Dermis microvascular lymphatic vessel endothelial cell (primary cell): ENCODE measurements at places on chromosomes 4 and X. TPM values are rescaled to one million over a fixed set of nuclear protein-coding genes. Genes with fewer than 3 reads are reported as not detected.
A peak's percentile ranks its signal among the peaks of the same experiment; 100 is the strongest.

PFKFB1 gene
- total RNA-seq = 0.13 TPM in 2 replicates

AMTN gene
- total RNA-seq = not detected in 2 replicates

TRAPPC11 gene
- total RNA-seq = 24.0 and 26.6 TPM in 2 replicates

TMPRSS11A gene
- total RNA-seq = not detected in 2 replicates

LRIT3 gene
- under 0.01 TPM in 2 replicates for total RNA-seq

MAGEE1 gene
- total RNA-seq = 0.64 and 1.0 TPM in 2 replicates

- no peak for DNase-seq
These were observed 119.9 kb downstream of the ASMT start for GRCh38 chrX:1734806-1735205.

DNA sequence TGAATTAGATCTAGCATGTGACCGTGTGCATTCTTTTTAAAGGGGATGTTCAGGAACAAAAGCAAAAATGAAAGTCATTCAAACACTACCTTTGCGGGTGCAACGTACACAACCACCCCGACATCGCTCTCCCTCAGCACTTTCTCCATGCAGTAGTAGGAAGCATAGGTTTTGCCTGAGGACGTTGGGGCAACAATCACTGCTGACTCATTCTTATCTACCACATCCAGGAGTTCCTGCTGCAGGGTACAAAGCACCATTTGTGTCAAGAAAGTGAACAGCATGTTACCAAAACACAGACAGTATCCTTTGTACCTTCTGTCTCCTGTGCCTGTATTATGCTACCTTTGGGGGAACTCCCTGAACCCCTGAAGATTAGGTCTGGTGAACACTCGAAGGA lies 58.6 kb downstream of the DDX60L start:
- DNase-seq = peak; percentile 81

- peak; percentile 51 for DNase-seq
These were observed 71.5 kb downstream of the ANAPC4 start for GRCh38 chr4:25448379-25449109.

GRCh38 chr4:86927843-86928395 lies 6.9 kb upstream of the AFF1 start:
- peak; percentile 77 for DNase-seq

DNA sequence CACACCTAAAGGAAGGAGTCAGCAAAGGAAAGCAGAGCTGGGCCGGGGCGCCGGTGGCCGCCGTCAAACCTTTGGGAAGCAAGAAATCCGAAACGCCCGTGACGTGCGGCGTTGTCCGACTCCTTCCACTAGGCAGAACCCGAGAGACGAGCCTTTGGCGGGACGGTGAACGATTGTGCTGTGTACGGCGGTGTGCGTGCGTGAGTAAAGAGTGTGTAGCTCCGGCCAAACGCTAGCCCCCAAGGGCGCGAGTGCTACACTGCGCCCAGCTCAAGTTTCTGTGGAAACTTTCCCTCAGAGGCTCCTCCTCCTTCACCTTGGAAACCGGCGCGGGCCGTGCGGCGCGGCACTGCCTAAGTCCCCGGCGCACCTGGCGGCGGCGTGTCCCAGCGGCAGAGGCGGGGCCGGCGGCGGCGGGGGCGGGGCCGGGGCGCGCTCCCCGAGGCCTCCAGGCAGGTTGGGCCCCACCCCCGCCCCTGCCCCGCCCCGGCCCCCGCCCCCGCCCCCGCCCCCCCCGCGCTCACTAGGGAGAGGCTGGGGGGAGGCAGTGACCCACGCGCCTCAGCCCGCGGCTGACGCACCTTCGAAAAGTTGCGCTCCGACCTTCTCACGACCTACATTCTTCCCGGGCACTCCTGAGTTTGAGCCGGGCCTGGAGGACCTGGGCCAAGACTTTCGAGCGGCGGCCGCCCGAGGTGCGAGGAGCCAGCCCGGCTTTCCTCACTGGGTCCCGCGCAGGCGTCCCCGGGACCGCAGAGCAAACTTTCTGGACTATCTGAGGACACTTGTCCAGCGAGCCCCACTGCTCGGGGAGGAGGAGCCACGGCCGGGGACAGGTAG lies at the start of gene FHIP1A:
Gene FHIP1A, plus strand, starts transcription at position 547 of the 840 bp plus-strand sequence. CDS start 157,084 bp downstream, outside the sequence.
- DNase-seq = peak; percentile 81

- no peak for DNase-seq
These were observed 188.0 kb upstream of the TBC1D9 start for GRCh38 chr4:140944199-140944515.

DNA sequence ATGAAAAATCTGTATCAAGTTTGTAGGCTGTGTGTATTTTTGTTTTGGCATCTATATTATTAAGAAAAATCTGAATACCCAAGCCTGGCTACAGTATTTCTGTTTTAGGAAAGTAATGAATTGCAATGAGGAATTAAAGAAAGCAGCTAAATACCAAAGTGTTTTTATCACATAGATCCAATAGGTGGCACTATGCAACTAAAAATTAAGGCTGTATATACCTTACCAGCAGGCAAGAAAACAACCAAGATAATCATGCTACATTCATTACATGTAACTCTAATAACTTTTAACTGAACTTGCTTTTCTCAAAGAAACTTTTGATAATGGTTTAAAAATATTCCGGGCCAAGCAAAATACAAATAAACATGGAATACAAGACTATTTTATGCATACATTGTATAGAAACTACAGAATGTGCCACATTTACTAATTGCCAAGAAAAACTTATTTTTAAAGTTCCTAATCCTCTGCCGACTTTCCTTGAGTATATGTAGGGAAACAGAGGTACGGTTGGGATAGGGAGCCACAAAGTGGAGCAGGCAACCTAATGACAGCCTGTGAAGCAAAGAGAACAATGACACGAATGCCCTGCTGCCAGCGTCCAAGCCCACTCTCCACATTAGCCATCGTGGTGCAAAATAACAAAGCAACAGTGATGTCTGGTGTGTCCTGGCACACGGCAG lies 63.7 kb downstream of the SEC24D start:
- peak; percentile 46 for DNase-seq

DNA sequence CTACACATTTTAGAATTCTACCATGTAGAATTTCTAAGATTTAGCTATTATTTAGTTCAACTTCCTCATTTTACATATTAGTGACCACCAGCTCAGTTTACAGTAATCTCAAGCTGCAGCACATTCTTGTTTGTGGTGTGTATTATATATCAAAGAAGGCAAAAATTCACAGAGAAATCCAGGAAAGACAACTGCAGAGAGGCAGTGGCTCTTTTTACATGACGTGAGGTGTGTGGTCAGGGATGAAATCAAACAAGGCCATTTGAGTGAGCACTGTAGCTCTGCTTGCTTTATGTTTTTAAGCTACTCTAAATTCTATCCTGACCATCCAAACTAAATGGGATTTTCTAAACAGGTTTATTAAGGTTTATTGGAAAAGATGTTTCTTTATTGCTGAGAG lies 71.1 kb downstream of the COL25A1 start:
- DNase-seq = no peak
